ENCODE measurements at places on chromosomes 4 and X. TPM values are rescaled to one million over a fixed set of nuclear protein-coding genes. Genes with fewer than 3 reads are reported as not detected.

The IGSF1 gene
- 46.3 TPM for polyA plus RNA-seq

The TMEM35A gene
- polyA plus RNA-seq = 5.5 TPM

The GABRE gene
- polyA plus RNA-seq = 9.3 TPM

The CCDC110 gene
- 28.1 TPM for polyA plus RNA-seq

The GPR173 gene
- polyA plus RNA-seq = 2.4 TPM

DNA sequence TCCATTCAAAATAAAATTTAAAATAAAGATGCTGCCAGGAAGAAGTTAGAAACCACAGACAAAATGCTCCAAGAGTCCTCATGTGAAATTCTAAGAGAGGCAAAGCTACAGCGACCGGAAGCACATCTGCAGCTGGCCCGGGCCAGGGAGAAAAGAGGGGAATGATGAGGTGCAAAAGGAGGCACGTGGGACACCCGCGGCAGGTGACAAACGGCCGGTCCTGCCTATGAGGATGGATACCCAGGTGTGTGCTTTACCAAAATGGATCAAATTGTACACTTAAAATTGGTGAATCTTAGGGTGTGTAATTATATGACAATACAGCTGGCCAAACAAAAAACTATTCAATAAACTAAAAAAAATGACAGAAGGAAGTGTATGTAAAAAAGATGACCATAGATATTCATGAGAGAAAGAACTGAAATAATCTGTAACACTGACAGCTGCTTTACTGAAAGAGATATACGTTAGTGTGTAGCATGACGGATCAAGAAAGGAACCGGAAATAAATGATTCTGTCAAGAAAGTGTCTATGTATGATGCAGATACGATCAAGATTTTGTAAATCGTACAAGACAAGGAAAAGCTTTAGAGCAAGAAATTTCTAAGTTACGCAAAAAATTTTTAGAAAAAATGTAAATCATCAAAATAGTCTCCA, 29.5 kb downstream of the PPP2R3B start:
- DNase-seq = no peak

DNA sequence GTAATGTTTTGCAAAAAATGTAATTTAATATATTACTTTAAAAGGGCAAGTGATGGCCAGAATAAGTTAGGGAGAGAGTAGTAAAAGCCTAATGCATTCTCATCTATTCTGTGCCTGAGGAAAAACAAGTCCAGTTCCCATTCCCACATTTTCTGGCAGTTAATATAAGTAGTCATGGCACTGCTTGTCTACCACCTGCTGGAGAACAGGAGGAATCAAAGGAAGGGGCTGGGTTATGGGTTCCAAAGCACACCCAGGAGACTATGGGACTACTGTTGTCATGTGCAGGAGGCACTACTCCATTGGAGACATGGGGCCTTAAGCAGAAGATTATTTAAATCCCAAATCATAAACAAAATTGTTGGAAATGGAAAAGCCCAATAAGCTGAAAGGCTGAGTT, 2618.6 kb downstream of the ARAP2 start:
- no peak for DNase-seq

GRCh38 chrX:87525771-87526229, 8.2 kb downstream of the KLHL4 start:
- no peak for DNase-seq

- DNase-seq = no peak
These were observed 241.3 kb upstream of the MAGEC2 start for GRCh38 chrX:142446349-142446748.

DNA sequence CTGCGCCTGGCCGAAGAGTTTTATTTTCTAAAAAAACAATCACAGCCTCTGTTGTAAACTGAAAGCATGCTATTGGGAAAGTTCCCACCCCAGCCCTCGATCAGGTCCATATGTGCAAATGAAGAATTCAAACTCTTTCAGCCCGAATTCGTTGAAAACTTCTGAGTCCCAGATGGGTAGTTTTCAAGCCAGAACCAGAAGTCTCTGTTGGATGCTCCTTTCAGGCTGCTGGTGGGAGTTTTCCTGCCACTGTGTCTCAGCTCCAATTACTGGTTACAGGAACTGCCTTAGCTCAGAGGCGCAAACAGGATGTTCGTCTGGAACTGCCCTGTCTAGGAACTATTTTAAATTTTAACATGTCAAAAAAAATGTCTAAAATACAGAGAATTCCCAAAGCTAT, 9.3 kb upstream of the ALG13 start:
- DNase-seq = no peak

- no peak for DNase-seq
These were observed 46.7 kb downstream of the CXCL13 start for GRCh38 chr4:77652237-77652897.

GRCh38 chr4:66522244-66522643, 852.0 kb upstream of the EPHA5 start:
- DNase-seq = no peak

DNA sequence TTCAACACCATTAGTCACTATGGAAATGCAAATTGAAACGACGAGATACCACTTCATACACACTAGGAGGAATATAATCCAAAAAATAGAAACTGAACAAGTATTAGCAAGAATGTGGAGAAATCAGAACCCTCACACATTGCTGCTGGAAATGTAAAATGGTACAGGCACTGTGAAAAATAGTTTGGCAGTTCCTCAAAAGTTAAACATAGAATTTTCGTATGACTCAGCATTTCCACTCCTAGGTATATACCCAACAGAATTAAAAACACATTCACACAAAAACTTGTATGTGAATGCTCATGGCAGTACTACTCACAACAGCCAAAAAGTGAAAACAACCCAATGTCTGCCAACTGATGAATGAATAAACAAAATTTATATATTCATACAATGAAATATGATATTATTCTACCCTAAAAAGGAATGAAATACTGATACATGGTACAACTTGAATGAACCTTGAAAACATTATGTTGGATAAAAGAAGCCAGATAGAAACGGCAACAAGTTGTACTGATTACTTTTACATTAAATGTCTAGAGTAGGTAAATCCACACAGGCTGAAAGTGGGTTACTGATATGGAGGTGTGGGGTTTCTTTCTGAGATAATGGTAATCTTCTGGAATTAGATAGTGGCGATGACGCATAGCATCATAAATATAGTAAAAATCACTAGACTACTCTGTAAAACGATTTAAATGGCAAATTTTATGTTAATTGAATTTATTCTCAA, 22.3 kb downstream of the TEC start:
- DNase-seq = no peak

DNA sequence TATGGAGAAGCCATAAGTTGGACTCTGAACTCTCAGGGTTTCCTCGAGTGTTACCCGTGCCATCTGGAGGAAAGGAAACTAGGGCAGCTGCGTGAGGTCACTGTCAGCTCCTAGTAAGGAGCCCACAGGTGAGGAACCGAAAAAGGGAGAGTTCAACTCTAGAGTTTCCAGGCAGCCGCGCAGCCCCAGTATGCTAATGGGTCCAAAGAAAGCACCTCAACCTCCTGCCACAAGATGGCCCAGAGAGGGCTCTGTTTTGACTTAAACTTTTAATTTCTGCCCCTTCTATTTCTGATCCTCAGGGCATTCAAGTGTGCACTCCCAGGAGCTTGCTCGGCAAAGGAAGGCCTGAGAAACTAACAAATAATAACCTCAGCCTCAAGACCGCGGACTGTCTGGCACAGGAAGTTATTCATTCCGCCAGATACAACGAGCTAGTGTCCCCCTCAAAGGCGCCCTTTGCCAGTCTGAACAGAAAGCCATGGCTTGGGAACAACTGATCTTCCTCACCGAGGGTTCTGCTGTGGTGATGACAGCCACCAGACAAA, 13.9 kb downstream of the SCARB2 start:
- DNase-seq = no peak
